ENCODE measurements at places on chromosomes 6 and 20.
A peak's percentile ranks its signal among the peaks of the same experiment; 100 is the strongest.

DNA sequence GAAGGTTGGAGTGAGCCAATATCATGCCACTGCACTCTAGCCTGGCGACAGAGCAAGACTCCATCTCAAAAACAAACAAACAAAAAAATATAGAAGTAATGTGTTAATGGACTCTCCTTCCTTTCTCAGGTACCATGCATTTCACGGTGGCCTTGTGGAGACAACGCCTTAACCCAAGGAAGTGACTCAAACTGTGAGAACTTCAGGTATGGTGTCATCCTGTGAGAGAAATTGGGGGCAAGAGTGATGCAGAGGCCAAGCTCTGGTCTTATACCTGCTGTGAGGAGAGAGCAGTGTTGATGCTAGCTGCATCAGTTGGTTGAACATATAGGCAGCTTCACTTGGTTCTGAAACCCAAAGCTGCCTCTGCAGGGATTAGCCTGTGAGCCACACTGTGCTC, 6.2 kb downstream of the ITCH start:
- no peak for DNase-seq

- no peak for DNase-seq
These were observed 91.2 kb upstream of the SCP2D1 start for GRCh38 chr20:18722371-18722770.

DNA sequence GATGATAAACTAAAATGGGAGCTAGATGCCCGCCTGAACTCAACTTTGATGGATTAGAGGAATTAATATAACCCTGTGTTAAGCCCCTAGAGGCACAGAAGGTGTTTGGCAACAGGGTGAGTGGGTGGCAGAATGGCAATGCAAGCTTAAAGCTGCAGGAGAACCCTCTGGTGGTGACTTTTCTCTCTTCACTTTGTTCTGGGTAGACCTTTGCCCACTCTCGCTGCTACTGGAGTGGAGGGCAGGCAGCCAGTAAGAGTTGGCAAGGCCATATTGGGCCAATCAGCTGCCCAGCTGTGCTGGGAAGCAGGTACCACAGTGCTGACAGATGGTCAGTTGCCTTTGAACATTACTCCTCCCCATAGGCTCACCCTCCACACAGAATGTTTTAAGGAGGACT, 468.2 kb downstream of the MMUT start:
- DNase-seq = peak; percentile 61

- no peak for DNase-seq
These were observed 40.5 kb downstream of the HLA-F start for GRCh38 chr6:29763491-29764289.

GRCh38 chr6:31610968-31611367, 4.1 kb upstream of the AIF1 start:
- no peak for DNase-seq

DNA sequence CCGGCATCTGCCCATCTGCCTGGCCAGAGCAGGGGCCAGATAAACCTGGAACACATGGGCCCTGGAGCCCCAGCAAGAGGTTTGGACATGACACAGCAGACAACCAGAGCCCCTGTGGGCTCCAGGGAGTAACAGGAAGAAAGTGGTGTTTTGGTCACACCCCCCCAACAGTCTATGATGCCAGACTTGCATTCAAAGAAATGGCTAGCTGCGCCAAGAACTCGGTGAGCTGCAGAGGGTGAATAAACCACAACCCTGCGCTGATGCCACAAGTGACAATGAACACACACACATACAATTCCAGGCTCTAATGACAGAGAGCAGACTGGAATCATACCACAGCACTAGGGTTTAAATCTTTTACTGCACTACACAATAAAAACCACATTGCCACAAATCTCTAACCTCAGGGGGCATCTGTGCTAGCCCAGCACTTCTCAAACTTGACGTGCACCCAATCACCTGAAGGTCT, 34.0 kb downstream of the TRERF1 start:
- DNase-seq = no peak

GRCh38 chr6:27053738-27054137, 193.8 kb upstream of the PRSS16 start:
- DNase-seq = no peak

DNA sequence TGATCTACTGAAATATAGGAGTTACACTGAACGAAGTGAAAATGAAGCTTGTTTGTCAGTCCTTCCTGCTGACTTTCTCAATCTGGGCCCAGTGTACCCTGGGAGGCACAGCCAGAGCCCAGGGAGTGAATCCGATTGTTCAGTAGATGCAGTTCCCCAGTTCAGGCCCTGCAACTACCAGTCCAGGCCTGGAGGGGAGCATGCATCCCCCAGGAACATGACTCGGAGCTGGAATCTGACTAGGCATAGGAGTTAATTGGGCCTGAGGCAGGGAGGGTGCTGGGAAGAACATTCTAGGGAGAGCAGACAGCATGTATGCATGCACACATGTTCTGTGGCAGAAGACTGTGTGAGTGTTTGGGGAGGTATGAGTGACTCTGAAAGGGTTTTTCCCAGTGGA, 42.1 kb downstream of the PHACTR3 start:
- DNase-seq = no peak

- no peak for DNase-seq
These were observed 304.3 kb upstream of the SUPT3H start for GRCh38 chr6:45681860-45682511.

GRCh38 chr20:32404017-32404416, 45.9 kb downstream of the ASXL1 start:
- no peak for DNase-seq

DNA sequence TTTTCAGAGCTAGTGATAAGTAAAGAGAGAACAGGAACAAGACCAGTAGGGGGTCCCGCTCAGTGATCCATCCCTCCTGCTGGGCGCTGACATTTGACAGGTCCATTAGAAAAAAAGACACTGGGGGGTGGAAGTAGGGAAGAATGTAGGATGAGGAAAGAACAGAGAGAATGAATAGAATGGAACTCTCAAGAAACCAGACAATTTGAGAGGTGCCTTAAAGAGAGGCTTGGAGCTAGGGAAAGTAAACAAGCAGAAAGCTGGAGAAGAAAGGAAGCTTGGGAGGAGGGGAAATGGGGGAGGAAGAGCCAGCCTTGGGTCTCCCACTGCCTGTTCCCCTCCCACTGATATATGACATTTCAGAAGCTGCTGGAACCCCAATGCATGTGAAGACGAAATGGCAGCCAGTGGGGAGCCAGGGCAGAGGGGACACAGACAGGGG, 8.4 kb downstream of the GABBR1 start:
- no peak for DNase-seq

DNA sequence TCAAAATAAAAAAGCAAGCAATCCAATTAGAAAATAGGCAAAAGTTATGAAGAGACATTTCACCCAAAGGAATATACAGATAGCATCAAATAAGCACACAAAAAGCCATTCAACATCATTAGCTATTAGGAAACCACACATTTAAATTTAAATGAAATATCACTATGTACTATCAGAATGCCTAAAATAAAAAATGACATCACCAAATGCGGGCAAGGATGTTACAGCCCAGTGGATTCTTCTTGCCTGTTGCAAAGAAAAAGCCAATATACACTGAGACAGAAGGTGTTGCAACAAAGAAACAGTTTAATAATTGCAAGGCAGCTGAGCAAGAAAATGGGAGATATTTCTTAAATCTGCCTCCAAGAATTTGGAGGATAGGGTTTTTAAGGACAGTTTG, 31.0 kb upstream of the MBOAT1 start:
- no peak for DNase-seq

GRCh38 chr6:158321960-158322359, 9.7 kb downstream of the TULP4 start:
- no peak for DNase-seq

DNA sequence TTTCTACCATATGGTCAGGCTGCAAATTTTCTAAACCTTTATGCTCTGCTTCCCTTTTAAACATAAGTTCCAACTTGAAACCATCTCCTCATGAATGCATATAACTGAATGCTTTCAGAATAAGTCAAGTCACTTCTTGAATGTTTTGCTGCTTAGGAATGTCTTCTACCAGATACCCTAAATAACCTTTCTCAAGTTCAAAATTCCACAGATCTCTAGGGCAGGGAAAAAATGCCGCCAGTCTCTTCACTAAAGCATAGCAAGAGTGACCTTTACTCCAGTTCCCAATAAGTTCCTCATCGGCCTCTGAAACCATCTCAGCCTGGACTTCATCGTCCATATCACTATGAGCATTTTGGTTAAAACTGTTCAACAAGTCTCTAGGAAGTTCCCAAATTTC, 1011.2 kb upstream of the CITED2 start:
- no peak for DNase-seq

DNA sequence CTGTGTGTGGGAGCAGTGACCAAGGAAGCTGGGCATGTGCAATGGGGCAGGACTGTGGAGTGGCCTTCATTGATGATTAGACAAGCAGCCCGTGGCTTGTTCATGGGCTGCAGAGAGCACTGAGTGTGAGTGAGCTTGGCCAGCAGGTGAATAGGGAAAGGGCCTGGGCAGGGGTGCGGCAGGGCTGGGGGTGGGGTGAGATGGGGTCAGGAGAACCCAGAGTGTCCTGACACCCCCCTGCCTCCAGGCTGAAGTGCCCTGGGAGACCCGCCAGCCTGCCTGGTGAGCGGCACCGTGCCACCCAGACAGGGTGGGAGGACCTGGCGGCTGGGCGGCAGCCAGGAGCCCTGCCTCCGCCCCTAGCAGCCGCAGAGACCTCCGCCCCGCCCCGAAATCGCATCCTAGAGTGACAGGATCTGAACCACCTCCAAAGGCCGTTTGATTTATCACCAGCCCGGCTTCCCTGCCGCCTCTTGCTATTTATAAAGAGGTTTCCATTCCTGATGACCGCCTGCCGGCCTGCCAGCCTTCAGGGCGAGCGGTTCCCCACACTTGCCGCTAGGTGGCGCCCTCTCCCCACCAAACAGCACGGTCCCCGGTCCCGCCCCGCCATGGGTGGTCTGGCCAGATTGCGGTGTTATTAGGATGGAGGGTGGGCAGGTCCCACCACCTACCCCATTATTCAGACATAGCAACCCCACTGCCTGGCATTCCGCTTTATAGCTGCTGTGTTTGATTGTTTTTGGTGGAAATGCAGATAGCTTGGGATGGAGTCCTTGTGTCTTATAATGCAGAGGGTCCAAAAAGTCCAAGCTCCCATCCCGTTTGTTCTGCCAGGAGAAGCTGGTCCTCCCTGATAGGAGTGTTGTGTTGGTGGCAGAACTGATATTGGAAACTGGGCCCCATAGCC, 3.5 kb downstream of the MYLK2 start:
- peak; percentile 73 for DNase-seq

GRCh38 chr6:26420688-26421171, 18.7 kb downstream of the BTN3A1 start:
- DNase-seq = peak; percentile 68

GRCh38 chr6:73123632-73124329, 101.5 kb downstream of the KHDC1L start:
- no peak for DNase-seq

DNA sequence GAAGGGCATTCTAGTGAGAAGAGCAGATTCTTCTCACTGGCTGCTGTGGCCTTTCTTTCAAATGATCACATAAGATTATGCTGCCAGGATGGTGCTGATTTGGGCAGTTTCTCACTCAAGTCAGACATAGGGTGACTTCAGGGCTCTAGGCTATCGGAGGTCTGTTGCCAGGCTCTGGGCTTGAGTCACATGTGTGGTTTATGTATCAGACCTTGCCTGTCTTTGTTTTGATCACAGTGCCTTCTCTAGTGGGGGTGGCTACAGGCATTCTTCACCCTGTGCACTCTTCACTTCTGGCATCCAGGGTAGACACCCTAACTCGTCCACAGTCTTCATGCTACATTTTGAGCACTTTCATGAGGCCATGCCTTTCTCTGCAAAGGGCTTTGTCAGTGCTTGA, 823.7 kb upstream of the MAN1A1 start:
- no peak for DNase-seq

- DNase-seq = no peak
These were observed 43.1 kb downstream of the BLTP3A start for GRCh38 chr6:34834789-34835518.

GRCh38 chr6:145142958-145143357, 592.4 kb downstream of the EPM2A start:
- DNase-seq = no peak

DNA sequence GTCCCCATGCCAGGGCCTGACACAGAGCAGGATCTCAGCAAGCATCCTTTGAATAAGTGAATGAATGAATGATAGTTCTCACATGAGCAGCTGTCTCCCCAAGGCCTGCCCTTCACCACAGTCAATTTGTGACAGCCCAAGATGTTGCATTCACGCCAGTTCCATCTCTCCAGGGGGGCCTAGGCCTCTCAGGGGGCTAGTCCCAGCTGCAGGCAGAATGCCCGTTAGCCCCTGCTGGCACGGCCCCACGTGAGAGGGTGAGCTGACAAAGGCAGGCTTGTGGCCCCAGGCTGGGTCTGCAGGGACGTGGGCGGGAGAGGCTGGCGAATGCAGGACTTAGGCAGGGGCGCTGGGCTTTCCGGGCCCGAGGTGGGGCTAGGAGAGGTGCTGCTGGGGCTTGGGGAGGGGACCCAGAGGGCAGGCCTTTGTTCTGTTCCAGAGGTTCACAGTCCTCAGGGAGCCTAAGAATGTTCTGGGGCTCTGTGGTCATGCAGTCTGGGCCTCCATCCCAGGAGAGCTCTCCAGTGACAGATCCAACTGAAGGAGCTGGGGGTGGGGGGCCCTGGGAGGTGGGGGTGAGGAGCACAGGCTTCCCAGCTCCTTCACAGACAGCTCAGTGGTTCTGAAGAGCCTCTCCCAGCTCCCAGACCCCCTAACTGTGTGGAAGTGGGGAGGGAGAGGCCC, 30.5 kb upstream of the TLDC2 start:
- DNase-seq = no peak

DNA sequence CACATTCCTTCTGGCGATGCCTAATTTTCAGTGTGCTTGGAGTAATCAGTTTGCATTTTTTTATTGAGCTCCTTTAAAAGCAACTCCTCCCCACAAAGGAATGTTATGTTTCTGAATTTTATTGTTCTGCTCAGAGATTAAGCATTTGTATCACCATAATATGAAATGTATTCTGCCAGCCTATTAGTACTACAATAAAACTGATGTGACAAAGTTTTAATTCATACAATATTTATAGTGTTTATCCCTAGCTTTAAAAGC, 236.9 kb upstream of the ASCC3 start:
- DNase-seq = no peak

- DNase-seq = no peak
These were observed 107.9 kb upstream of the SPACA1 start for GRCh38 chr6:87939776-87940175.

DNA sequence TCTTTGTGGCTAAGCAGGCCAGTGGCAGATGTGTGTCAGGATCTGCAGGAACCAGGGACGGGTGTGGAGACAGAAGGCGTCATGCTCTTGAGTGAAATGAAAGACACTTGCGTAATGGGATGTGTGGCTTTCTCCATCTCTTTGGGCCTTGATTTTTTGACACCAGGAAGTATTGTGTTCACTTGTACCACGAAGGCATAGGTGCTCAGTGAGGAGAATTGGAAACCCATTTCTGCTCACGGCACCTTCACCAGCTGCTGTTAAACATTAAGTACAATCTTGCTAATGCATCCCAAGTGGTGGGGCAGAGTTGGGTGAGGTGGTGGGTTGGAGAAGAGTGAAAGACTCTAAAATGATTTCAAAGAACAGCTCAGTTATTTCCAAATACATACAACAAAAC, 30.0 kb downstream of the GJA10 start:
- no peak for DNase-seq

GRCh38 chr20:48606841-48607543, 220.8 kb downstream of the PREX1 start:
- DNase-seq = peak; percentile 42

All from WERI-Rb-1 (cell line).